ENCODE measurements at places on chromosomes 11 and 22.

DNA sequence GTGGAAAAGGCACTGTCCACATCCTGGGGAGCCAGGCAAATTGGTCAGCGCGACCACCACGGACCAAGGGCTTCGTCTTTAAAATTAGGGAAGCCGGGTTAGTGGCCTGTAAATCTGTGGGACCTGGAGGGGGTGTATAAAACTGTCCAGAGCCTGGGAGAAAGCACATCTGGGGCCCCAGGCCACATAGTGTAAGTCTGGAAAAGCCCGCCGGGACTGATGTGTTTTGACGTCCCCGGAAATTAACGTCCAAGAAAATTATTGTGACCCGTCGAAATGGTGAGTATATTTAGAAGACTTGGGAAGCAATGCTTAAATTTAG lies 4.2 kb upstream of the IGF2 start:
- ATAC-seq: no peak

- ATAC-seq: no peak
Measured at GRCh38 chr11:65615950-65616574, 486 bp downstream of the PCNX3 start.

GRCh38 chr11:10108915-10109680 lies 184.9 kb downstream of the SBF2 start:
- no peak for ATAC-seq

GRCh38 chr22:31313366-31314147 lies 21.3 kb upstream of the PIK3IP1 start:
- ATAC-seq: peak; percentile 97

DNA sequence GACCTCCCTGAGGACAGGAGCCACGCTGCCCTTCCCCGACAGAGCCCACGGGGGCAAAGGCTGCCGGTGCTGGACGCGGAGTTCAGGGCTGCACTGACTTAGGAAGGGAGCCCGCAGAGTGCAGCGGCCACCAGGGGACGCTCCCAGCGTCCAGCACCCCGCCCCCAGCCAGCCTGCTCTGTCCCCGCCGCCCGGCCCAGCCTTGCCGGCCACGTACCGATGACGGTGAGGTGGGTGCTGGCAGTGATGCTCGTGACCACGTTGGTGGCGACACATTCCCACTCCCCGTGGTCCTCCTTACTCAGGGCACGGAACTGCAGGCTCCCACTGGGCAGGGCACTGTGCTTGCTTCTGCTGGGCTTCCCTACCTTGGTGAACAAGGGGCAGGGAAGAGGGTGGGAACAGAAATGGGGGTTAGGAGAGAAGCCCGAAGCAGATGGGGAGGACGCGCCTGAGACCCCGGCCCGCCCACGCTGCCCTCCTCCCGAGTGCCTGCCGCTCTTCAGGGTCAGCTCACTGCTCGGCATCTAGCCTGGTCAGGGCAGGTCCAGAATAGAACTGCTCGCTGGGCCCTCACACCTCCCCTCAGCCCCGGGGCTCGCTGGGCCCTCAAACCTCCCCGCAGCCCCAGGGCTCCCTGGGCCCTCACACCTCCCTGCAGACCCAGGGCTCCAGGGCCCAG lies 25.9 kb downstream of the IGSF9B start:
- no peak for ATAC-seq

GRCh38 chr22:32836280-32837123 lies 35.0 kb downstream of the TIMP3 start:
- 0 out of 3 replicates have a peak, but pooled peaks have one; percentile 34 for ATAC-seq
